ENCODE measurements at places on chromosomes 1 and 21.

DNA sequence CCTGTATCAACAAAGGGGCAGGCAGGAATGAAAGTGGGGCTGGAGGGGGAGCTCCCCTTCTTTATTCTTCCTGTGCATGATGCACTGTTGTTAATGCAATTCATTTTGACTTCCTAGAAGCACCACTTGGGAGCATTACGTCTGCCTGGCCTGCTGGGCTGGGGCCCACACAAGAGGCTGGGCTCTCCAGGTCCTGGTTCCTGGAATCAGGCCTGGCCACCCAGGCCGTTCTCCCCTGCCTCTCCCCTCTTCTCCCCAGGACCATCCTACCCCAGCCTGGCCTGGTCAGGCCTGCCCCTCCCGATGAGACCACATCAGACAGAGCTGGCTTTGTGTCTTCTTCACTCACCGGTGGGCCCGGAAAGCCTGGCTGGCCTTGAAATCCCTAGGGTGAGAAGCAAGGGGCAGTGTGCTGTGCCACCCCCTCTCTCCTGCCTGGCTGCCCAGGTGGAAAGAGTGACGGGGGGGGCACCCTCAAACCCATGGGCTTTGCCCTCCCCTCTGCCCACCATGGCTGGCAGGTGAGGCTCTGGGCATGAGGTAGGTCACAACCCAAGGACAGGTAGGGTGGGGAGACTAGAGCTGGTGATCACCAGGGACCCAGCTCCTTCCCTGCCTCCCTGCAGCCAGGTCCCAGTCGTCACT is 20.7 kb upstream of the PEF1 start:
- H3K36me3 ChIP-seq: peaks cover 42% of the 10 kb centered on the region
- H3K27ac ChIP-seq: peak overlapping the region; percentile 49
- H3K27me3 ChIP-seq: no peaks in the 10 kb centered on the region
- no peak overlapping the region for H3K4me3 ChIP-seq
- H3K4me1 ChIP-seq: peaks cover 22% of the 10 kb centered on the region
- peak; percentile 57 for DNase-seq

- no peaks in the 10 kb centered on the region for H3K36me3 ChIP-seq
- no peaks in the 10 kb centered on the region for H3K27me3 ChIP-seq
- no peak overlapping the region for H3K4me3 ChIP-seq
- no peak for DNase-seq
- no peak overlapping the region for H3K27ac ChIP-seq
Observed at GRCh38 chr1:60279798-60280197, 206.2 kb upstream of the C1orf87 start.

DNA sequence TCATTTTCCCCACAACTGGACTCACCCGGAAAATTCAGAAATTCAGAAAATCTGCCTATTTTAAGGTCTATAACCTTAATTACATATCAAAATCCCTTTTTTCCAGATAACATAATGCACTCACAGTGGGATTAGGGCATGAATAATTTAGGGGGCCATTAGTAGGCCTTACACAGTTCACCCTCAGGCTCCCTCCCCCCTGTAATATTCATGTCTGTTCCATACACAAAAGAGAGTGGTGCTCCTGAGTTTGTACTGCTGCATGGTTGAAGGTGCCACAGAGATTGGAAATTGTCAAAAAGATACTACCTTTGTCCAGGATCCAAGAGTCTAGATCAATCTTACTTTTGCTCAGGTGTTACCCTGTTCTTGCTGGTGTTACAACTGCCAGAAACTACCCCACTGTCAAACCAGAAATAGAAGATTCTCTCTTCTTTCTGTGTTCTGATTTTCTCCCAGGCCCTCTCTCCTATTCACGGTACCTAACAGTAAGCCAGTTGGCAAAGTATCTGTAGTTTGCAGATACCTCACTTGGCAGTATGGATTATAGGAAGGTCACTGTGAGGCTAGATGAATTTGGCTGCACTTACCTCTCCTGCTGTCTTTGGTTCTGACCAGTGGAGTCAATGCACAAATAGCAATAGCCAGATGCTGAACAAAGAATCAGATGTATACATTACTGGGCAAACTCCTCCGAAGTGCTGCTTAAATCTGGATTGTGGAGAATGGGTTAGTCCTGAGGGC is 53.2 kb downstream of the C1orf198 start:
- no peaks in the 10 kb centered on the region for H3K36me3 ChIP-seq
- no peaks in the 10 kb centered on the region for H3K4me1 ChIP-seq

- peaks cover 6% of the 10 kb centered on the region for H3K4me1 ChIP-seq
- H3K4me3 ChIP-seq: no peak overlapping the region
- no peak for DNase-seq
- H3K27ac ChIP-seq: no peak overlapping the region
- H3K36me3 ChIP-seq: no peaks in the 10 kb centered on the region
Observed at GRCh38 chr1:101233495-101233894, 3.3 kb upstream of the S1PR1 start.

DNA sequence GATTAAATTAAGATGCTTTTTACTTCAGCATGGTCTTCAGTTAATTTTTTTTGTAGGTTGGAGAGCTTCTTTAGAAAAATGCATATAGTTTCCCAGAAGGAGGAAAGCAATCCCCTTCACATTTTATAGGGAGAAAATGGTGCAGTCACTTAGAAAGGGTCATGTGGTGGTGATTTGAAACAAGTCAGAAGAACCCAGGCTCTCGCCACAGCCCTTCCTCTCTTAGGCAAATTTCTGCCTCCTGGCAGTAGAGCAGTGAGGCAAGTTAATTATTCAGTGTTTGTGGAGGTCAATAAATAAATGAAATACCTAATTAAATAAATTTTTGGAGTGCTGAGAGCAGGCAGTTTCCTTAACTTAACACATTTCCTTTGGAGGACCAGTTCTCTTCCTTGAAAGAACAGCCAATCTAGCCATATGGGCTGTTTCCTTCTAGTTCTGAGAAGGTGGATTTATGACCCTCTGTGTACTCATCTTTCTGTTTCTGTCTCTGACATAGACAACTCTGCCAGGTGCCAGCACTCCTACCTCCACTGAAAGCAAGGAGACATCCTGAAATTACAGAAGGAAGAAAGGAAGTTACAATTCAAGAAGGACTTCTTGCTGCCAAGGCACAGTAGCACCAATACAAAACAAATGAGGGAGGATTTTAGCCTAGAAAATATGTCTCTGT is 19.0 kb upstream of the POGZ start:
- H3K27me3 ChIP-seq: no peaks in the 10 kb centered on the region
- DNase-seq: no peak
- no peaks in the 10 kb centered on the region for H3K36me3 ChIP-seq
- no peak overlapping the region for H3K27ac ChIP-seq
- H3K4me3 ChIP-seq: no peak overlapping the region

DNA sequence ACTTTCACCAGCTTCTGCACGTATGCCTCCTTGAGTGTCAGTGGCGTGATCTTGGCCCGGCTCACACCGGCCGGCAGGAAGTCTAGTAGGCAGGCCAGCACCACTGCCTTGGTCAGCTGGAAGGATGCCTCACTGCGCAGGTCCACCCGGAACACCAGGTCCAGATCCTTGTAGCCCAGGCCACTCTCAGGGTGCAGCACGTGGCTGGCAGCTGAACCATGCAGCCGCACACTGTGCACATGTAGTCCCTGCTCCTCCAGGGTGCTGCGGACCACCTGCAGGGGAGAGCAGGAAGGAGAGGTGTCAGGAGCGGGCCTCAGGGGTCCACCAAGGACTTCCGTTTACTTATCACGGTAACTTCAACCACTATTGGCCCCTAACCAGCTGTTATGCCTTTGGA is 6.0 kb downstream of the TENT5B start:
- no peak overlapping the region for H3K4me3 ChIP-seq
- peaks cover 50% of the 10 kb centered on the region for H3K36me3 ChIP-seq
- H3K27me3 ChIP-seq: no peaks in the 10 kb centered on the region
- peaks cover 47% of the 10 kb centered on the region for H3K4me1 ChIP-seq
- DNase-seq: no peak

GRCh38 chr1:159838715-159839114 is 12.0 kb downstream of the SLAMF8 start:
- H3K27me3 ChIP-seq: no peaks in the 10 kb centered on the region
- no peak overlapping the region for H3K27ac ChIP-seq
- no peaks in the 10 kb centered on the region for H3K36me3 ChIP-seq
- no peak for DNase-seq

DNA sequence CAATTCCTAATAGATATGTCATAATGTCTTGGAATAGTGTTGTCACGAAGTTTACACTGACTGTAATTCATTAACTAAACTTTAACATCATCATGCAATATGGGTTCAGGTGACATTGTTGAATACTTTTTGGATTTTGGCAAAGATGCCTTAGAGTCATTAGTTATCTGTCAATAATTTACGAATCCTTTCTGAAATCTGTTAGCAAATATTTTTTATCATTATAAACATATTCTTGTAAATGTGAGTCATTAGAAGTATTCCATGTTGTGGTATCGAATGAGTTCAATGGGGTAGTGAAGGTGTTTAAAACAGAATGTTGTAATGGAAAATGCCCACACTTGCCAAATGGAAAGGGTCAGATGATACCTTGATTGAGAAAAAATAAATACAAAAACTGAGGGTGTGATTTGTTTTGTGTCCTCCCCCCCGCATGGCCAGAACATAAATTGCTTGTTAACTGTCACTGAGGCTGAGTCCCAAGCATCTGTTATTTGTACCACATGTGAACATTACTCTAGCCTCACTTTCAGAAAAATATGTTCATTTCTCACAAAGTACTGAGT is 5.2 kb upstream of the NR5A2 start:
- DNase-seq: no peak
- H3K4me3 ChIP-seq: no peak overlapping the region
- H3K27me3 ChIP-seq: no peaks in the 10 kb centered on the region
- H3K4me1 ChIP-seq: no peaks in the 10 kb centered on the region

- no peak for DNase-seq
- no peak overlapping the region for H3K4me3 ChIP-seq
- H3K27me3 ChIP-seq: no peaks in the 10 kb centered on the region
Observed at GRCh38 chr1:42479621-42480020, 16.5 kb downstream of the CCDC30 start.

DNA sequence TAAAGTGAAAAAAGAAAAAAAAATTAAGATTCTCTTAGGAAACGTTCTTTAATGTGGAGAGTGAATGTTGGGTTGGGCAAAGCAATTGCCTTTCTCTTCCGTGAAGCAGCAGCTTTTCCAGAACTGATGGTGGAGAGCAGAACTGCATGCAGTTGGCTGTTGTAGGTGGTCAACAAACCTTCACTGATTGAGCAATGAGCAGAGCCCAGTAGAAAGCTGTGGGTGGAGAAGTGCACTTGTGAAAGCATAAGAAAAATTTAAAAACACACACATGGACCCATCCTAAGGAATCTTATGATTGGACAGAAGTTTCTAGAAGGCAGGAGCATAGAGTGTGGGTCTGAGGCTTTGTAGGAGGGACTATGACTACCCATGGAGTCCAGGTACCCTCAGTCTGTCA is 4.5 kb downstream of the PRELP start:
- peaks cover 17% of the 10 kb centered on the region for H3K4me1 ChIP-seq
- H3K36me3 ChIP-seq: no peaks in the 10 kb centered on the region
- H3K27ac ChIP-seq: peak overlapping the region; percentile 77
- DNase-seq: no peak

GRCh38 chr1:42797979-42798378 is 13.2 kb downstream of the TMEM269 start:
- no peak overlapping the region for H3K4me3 ChIP-seq
- no peak for DNase-seq
- H3K4me1 ChIP-seq: no peaks in the 10 kb centered on the region
- H3K27ac ChIP-seq: no peak overlapping the region
- H3K36me3 ChIP-seq: no peaks in the 10 kb centered on the region
- H3K27me3 ChIP-seq: no peaks in the 10 kb centered on the region

DNA sequence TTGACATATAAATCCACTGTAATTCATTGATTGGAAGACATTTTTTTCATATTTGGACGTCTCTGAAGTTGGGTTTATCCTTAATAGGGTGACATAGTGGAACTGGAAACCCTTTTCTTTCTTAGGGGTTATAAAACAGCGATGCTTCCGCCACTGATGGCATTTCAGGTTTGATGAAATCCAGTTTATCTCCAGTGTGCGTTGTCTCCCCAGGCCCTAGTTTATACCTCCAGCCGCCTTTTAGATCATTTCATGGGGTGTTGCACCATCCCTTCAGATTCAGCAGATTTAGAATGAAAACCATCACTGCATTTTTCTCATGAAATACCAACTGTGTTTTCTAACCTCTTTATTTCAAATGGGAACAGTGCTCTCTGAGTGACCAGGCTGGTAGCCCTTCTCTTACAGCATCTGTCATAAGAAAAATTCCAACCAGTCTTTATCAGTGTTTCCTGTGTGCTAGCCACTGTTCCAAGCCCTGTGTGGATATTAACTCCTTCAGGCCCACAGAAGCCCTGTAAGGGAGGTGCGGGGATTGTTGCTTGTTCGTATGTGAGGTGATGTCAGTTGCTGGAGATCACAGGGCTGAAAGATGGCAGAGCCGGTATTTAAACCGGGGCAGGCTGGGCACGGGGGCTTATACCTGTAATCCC is 19.0 kb downstream of the H6PD start:
- no peaks in the 10 kb centered on the region for H3K4me1 ChIP-seq
- H3K4me3 ChIP-seq: no peak overlapping the region
- H3K27me3 ChIP-seq: no peaks in the 10 kb centered on the region
- DNase-seq: no peak

DNA sequence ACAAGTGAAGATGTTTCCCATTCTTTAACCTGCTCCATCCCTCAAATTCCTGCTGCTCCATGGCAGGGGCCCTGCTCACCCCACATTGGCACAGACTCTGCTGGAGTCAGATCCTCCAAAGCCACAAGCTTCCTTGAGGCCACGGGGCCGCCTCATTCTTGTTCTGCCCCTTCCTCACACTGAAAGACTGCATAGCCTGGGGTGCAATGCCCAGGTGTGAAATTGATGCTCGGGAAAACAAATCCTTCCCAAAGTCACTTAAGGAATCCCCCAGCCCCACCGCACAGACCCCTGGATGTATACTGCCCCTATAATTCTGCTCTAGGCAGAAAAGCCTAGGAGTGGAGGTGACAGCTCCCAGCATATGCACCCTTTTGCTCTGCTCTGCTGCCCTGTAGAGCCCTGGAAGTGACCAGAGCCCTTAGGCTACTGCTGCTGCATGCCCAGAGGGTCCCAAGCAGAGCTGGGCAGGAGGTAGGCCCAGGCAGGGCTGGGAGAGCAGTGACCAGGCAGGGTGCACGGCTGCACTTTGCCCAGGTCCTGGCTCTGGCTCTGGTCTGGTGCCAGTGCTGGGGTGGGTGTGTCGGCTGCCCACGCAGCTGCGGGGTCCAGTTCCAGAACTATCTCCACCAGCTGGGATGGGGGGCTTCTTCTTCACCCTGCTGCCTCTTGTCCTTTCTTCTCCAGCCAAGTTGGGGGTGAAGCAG is 1.6 kb downstream of the HES2 start:
- H3K4me3 ChIP-seq: no peak overlapping the region
- no peak for DNase-seq
- no peak overlapping the region for H3K27ac ChIP-seq
- H3K4me1 ChIP-seq: peaks cover 44% of the 10 kb centered on the region
- no peaks in the 10 kb centered on the region for H3K36me3 ChIP-seq

- no peak for DNase-seq
- H3K27me3 ChIP-seq: no peaks in the 10 kb centered on the region
- H3K36me3 ChIP-seq: no peaks in the 10 kb centered on the region
- H3K4me3 ChIP-seq: no peak overlapping the region
- peaks cover 45% of the 10 kb centered on the region for H3K4me1 ChIP-seq
Observed at GRCh38 chr1:32991386-32991785, 26.8 kb upstream of the RNF19B start.
